Activated CD4-positive, alpha-beta T cell treated with anti-CD3 and anti-CD28 coated beads, Interleukin-2, amount 50 U/mL, for 1 hour (primary cell): ENCODE measurements at places on chromosomes 16 and 17.
A peak's percentile ranks its signal among the peaks of the same experiment; 100 is the strongest.

- DNase-seq = peak; percentile 55
Measured at GRCh38 chr17:78645421-78646295, 68.5 kb upstream of the DNAH17 start.

GRCh38 chr17:16215965-16216316 is 607 bp upstream of the NCOR1 start:
- DNase-seq = peak; percentile 5

DNA sequence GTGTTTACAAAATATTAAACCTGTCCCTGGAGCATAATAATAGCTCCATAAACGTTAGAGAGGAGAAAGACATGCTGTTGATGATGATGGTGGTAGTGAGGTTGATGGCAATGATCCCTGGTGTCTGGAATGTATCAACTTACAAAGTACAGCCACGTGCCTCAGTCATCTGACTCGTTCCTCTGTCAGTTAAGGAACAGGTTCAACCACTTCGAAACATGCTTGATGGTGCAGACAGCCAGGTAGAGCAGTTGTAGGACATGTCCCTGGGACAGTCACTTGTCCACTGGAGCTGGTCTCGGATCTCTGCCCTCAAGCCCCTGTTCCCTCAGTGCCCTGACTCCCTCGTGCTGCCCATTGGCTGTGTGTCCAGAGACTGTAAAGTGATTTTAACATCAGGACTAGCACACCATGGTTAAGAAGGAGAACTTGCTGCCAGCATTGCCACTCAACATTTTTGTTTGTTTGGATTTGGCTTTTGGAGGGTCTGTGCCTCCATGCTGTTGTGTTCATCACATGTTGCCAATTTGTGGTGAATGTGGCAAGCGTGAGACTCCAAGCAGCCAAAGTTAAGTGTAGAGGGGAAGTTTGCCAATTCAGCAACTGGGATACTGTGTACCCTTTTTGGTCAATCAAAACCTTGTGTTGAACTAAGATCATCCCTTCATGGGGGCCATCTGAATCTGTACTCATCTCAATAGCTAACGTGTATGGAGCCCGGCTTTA is 16.3 kb upstream of the SALL1 start:
- DNase-seq = no peak

GRCh38 chr16:19809121-19809635 is 75.5 kb downstream of the GPRC5B start:
- DNase-seq = no peak

DNA sequence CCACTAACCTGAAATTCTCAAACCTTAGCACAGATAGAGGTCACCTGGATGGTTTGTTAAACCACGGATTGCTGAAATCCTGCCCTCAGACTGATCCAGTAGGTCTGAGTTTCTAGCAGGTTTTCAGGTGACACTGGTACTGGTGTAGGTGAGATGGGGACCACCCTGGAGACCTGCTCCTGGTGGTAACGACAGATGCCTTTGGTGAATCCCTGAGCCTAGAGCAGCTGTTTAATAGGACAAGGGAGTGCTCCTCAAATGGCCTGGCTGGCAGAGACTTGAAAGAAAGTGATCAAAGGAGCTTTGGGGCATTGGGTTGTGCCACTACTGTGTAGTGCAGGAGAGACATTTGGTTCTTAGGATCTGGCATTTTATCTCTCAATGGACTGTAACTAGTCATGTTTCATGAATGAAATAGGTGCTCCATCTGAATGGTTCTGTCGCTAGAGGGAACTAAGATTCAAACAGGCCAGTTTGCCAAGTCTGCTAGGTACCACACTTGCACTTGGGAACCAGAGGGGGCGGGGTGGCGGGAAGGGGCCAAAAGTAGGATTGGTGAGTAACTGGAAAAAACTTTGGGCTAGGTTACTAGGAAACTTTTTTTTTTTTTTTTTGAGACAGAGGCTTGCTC is 2.9 kb upstream of the IFI35 start:
- no peak for DNase-seq

- DNase-seq = no peak
Measured at GRCh38 chr17:32264823-32265191, 825 bp upstream of the RHBDL3 start.

DNA sequence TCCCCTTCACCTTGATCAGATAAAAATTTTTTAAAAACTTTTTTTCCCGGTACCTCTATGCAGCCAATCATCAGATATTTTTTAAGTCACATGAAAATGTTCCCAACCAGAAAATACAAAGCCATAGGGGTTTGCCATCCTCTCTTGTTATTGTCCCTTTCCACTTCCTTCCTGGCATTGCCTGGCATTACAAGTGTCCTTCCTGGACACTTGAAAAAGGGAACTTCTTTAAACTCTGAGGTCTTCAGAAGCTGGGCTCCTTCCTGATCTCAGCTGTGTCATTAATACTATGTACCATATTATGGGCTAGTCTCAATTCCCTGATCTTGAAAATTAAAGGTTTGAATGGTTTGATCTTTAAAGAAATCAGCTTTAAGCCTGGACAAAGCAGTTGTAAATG is 64.9 kb downstream of the TEX14 start:
- no peak for DNase-seq

DNA sequence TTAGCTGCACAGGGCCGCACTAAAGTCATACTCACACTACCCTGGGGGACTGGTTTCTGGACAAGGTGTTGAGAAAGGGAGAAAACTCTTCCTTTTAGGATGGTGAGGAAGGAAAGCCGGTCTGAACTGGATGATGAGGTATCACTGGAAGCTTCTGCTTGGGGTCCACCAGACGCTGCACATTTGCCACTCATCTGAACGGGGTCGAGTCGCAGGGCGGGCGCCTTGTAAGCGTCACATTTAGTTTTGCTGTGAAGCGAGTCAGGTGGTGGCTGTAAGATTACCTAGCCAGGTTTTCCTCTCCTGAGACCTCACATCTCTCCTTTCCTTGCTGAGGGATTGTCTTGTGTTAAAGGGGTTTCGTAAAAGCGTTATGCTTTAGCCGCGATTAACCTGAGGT is 2.3 kb downstream of the JPT2 start:
- DNase-seq = no peak

DNA sequence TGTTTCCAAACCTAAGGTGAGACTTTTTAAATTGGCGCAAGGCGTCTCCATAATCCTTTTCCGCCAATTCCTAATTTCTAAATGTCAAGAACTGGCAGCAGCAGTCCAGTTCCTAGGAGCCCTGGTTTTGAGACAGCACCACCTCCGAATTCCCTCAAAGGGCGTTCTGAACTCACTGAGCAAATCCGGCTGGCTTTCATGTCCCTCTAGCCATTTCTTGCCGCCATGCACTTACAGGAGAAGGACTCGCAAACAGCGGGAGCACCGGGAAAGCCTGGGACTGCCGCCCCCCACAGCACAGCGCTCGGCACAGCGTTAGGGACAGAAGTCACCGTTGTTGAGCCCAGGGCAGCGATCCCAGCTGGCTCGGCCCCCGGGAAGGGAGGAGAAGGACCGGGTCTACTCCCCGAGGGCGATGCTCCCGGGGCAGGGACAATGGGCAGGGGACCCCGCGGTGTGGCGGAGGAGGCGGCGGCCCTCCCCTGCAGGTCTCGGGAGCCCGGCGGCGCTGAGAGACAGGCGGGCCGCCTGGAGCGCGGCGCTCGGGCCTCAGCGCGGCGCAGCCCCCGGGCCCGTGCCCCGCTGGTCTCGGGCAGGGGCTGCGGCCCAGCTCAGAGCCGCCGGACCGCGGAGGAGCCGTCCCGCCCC is 545 bp downstream of the ARHGAP17 start:
- peak; percentile 9 for DNase-seq

GRCh38 chr16:23072769-23073549 is 76.3 kb downstream of the USP31 start:
- no peak for DNase-seq

DNA sequence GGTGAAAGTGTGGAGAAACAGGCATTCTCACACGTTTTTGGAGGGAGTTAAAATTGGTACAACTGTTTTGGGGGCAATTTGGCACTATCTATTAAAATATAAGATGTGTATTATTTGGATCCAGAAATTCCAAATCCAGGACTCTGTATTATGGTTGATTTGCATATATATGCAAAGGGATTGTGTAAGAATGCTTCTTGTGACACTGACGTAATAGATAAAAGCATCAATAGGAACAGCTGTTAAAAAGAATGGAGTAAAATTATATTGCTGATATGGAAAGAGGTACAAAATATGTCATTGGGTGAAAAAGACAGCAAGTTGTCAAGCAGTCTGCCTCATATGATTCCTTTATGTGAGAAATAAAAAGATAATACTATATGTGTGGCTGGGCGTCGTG is 17.3 kb downstream of the FA2H start:
- no peak for DNase-seq

DNA sequence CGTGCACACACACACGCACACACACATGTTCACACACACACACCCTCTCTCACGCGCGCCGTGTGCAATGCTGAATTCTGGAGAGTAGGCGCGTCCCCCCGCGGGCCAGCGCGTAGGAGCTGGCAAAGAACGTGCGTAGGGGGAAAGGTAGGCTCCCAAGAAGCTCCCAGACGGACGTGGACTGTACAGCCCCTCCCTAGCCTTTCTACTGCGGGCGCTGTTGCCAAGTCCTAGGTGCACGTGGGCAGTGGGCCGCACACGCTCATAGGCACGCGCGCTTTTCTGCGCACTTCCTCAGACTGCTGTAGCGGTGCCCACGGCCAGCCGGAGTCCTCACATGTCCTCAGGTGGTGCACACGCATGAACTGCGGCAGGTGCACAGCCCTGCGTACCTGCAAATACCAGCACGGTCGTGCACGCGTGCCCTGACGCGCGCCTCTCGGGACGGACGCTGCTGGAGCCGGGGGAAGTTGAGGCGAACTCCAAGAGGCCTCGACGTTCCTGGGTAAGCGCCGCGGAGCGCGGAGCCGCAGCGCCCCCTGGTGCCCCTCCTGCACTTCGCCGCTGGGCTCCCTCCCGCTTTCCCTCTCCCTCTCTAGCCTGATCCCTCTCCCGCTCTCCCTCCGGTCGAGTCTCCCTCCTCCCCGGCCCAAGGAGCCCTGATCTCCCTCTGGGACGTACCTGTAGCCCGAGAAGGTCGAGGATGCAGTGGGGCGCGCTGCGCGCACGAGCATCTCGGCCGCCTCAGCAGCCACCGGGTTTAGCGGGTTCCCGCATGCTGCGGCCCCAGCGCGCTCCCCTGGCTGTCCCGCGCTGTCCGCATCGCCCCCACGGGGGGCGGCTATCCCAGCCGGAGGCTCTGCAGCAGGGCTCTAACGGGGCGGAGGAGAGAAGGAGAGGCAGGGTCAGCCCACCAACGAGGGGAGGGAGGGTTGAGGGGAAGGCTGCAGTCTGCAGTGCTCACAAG is 749 bp downstream of the GRIN2A start:
- no peak for DNase-seq

DNA sequence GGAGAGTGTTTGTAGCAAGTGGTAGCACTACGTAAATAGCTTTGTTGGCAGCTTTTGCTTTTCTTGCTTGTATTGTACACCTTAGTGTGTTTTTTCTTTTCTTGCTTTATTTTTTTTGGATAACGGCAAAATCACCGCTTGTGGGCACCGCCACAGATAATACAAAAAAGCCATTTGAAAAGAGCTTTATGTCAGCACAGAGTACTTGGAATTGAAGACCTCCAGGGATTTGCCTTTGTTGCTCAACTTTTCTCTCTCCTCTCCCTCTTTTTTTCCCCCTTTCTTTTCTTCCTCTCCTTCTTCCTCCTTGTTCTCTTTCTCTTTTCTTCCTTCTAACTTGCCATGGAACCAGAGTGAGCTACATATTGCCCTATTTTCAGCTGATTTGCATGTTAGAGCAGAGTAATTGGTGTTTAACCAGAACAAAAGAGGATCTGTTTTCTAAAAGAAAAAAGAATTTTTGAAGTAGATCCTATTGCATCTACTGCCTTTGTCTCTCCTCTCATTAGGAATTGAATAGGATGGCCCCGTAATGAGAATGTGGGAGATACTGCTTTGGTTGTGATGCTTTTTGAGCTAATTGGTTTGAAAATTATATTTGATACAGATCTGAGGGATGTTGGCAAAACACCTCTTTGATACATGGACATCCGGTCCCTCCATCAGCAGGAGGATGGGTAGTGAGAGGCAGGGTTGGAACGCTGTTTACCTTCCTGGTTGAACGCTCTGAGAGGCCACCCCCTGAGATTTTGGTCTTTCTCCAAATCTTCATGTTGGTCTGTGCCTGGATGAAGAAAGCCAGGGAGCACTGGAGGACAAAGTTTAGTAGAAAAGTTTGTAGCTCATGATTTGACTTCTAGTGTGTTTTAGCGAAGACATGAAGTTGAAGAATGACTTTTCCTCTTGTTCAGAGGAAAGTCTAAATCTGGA is 85.6 kb downstream of the MSI2 start:
- DNase-seq = no peak

- no peak for DNase-seq
Measured at GRCh38 chr17:54882950-54883349, 17.7 kb upstream of the TOM1L1 start.

DNA sequence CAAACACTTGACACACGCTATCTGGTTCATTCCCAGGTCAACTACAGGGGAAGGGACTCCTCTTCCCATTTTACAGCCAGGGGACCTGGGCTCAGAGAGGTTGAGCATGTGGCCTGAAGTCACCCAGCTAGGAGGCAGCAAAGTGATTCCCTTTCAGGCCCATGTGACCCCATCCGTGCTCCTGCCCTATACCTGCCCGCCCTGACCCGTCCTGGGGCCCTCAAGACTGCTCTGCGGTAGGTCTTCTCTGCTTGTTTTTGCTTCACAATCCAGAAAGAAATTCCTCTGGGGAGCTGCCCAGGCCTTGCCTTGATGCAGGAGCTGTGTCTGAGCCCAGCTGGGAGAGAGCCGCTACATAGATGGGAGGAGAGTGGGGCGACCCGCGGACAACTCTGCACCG is 161.4 kb downstream of the SDK2 start:
- DNase-seq = no peak

- DNase-seq = no peak
Measured at GRCh38 chr17:43581613-43582012, 35.5 kb upstream of the ETV4 start.

DNA sequence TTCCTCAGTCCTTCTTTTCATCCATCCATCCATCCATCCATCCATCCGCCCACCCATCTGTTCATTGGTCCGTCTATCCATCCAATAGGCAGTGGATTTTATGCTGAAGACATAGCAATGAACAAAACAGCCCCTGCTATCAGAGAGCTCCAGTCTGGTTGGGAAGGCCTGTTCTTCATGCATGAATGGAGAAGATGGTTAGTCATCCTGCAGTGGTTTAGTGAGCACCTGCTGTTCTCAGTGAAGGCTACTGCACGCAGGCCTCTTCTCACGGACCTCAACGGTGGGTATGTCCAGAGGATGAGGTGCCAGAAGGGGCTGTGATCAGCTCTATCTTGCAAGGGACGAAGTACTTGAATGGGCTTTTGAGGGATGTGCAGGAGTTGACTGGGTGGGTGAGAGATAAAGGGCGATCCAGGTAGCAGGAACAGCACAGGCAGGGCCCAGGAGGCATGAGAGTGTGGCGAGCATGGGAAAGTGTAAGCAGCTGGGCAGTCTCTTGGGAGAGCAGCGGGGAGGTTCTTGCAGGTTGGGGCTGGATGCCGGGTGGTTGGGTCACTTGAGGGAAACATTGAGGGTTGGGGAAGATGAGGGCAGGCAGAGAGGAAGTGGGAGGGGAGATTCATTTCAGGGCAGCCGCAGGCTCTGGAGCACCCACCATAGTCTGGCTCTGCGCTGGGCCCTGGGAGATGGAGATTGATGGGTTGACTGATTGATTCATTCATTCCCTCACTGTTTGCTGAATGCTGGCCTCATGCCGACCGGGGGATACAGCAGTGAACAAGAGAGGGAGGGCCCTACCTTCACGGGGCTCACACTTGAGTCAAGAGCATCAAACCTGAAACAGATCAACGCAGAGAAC is 115.0 kb upstream of the CIBAR2 start:
- DNase-seq = no peak

- DNase-seq = no peak
Measured at GRCh38 chr16:11964761-11965551, at the start of gene TNFRSF17. TSS of gene TNFRSF17 (plus strand) at chr16:11965210. CDS start at chr16:11965325, 115 bp downstream.
